GM20000 (cell line): ENCODE measurements at places on chromosomes 3 and 15.
A peak's percentile ranks its signal among the peaks of the same experiment; 100 is the strongest.

GRCh38 chr3:184561913-184562877 is 610 bp downstream of the EPHB3 start:
- DNase-seq: no peak

GRCh38 chr15:27491666-27492621 is 521.0 kb downstream of the GABRG3 start:
- no peak for DNase-seq

DNA sequence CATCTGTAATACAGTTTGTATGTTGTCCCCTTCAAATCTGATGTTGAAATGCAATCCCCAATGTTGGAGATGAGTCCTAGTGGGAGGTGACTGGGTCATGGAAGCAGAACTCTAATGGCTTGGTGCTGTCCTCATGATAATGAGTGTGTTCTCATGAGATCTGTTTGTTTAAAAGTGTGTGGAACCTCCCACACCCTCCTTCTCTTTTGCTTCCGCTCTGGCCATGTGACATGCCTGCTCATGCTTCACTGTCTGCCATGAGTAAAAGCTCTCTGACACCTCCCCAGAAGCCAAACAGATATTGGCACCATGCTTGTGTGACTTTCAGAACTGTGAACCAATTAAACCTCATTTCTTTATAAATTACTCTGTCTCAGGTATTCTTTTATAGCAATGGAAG is 794.0 kb upstream of the CFAP20DC start:
- DNase-seq: no peak

GRCh38 chr3:171293142-171293782 is 166.9 kb downstream of the TNIK start:
- peak; percentile 12 for DNase-seq

DNA sequence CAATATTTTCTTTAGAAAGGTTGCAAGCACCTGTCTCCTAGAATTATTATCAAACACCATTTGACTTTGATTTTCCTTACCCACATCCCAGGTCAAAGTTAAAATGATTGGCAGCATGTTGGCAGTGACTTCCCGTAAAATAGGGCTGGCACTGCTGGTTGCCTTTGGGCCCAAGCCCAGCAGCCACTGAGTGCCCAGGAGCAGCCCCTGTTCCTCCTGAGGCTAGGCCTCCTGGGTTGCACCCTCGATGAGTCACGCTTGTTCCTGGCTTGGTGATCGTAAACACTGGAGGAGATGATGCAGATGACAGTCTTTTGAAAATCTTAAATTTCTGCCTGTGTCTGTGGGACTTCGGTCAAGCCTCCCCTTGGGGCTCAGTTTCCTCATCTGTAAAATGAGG is 290.0 kb downstream of the TLE3 start:
- DNase-seq: no peak

DNA sequence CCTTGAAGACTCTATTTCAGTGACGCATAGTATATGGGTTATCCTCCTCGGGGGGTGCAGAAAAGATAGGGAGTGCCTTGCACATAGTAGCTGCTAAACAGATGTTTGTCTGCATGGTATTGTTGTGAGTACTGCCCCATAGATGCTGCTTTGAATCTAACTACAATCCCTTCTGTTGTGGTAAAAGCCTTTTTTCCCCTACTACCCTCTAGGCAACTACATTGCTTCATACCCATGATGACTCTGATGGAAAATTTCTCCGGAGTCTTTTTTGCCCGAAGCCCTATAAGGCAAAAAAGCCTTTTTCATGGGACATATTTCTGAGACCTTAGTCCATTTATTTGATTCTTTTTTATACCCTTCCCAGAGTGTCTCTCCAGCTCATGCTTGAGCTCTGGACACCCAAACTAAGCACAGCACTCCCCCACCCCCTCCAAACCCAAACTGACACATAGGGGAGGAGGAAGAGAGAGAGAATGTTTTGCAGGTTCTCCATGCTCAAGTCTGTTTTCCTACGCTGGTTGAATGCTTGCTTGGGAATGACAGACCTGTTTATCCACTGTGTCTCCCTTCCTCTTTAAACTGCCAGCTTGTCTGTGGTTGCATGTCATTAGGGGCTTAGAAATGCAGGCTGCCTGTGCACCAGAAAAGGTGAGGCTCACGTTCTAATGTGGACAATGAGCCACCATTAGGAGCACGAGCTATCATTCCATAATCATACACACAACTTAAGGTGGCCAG is 52.9 kb downstream of the LRTM1 start:
- no peak for DNase-seq

DNA sequence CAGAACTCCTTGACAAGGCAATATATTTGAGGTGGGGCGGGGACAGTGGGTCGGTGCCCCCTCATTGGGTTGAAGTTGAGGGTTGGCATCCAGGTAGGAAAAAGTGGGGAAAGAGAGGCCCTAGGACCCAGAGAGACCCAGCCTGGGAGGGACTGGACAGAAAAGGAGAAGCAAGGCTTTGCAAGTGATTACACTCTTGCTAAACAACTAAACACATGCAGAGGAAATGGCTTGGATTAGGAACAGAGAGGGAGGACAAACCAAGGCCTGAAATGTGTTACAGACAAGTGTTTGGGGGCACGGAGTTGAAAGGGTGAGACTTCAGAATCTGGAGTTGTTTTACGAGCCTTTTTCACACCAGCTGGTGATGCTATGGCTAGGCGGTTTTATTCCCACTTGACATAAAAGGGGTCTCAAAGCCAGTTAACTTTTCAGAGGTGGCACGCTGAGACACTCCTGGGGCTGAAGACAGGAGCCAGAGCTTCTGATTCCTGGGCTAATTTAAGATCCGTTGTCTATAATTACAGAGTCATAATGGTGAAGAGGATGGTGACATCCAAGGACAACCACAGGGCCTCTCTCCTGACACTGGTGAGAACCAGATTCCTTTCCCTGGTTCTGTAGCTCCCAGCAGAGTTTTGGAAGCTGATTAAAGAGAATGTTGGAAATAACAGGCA is 7.7 kb upstream of the KCTD6 start:
- DNase-seq: no peak

GRCh38 chr3:194808640-194809097 is 123.0 kb downstream of the FAM43A start:
- DNase-seq: no peak

GRCh38 chr3:183252973-183253527 is at the start of gene B3GNT5:
B3GNT5 (plus strand) TSS chr3:183253253; CDS start chr3:183269799, 16,546 bp downstream.
- no peak for DNase-seq

GRCh38 chr3:159513867-159514380 is 474.7 kb upstream of the IL12A start:
- DNase-seq: no peak

GRCh38 chr3:99562990-99563607 is 75.3 kb upstream of the COL8A1 start:
- no peak for DNase-seq

DNA sequence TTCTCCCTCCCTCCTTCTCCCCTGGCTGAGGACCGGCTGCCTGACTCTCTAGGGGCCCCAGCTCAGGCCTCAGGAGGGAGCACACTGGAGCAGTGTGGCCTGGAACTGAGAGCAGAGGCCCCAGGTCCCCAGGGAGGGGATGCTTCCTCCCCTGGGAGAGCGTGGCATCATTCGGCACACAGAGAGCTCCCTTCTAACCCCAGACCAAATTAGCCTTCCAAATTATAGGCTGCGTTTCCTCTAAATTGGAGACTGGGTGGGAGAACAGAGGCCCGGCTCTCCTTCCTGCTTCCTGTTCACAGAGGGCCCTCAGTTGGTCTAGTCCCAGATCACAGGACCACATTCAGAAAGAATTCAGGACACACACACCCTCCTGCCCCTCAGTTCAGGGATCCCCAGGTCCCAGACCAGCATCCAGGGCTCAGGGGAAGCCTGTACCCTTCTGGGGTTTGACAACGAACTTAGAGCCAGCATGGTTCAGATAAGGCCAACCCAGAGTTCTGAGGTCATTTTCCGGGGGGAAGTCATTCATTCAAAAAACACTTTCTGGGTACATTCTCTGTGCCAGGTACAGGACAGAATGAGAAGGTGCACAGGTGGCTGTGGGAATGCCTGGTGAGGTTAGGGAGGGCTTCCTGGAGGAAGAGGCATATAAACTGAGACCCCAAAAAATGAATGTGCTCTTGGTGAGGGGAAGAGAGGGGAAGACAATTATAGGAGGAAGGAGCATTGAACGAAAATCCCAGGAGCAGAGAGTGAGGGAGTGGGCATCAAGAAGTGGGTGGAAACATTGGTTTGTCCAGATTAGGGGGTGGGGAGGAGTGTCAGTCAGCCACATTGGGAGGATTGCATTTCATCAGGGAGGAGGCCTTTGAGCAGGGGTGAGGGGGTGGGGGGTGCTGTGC is 28.4 kb upstream of the RPL29 start:
- DNase-seq: peak; percentile 70

GRCh38 chr3:47134311-47134710 is 29.6 kb downstream of the SETD2 start:
- DNase-seq: no peak

GRCh38 chr15:64464276-64465005 is 4.1 kb downstream of the ZNF609 start:
- no peak for DNase-seq

- no peak for DNase-seq
Measured at GRCh38 chr15:36313021-36313420, 266.4 kb upstream of the CDIN1 start.

GRCh38 chr15:27538325-27538724 is 560.8 kb downstream of the OCA2 start:
- no peak for DNase-seq

GRCh38 chr3:147415286-147415685 is 6.1 kb downstream of the ZIC1 start:
- DNase-seq: peak; percentile 12

- DNase-seq: no peak
Measured at GRCh38 chr3:5769825-5770224, 582.3 kb downstream of the EDEM1 start.

DNA sequence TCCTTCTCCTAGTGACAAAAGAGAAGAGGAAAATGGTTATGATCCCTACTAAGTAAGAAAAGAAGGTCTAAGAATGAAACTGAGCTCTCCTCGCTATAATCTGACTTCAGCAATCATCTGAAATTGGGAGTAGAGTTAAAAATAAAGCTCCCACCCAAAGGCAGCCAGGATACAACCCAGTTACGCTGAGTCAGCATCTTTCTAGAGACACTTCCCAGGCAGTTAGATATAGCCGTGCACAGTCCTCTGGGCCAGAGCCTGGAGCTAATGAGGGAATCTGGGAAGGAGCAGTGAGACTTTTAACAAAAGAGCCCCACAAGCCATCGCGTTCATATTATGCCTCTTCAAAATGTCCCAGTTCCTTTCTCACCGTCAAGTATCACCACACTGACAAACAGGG is 39.1 kb upstream of the SETMAR start:
- no peak for DNase-seq

DNA sequence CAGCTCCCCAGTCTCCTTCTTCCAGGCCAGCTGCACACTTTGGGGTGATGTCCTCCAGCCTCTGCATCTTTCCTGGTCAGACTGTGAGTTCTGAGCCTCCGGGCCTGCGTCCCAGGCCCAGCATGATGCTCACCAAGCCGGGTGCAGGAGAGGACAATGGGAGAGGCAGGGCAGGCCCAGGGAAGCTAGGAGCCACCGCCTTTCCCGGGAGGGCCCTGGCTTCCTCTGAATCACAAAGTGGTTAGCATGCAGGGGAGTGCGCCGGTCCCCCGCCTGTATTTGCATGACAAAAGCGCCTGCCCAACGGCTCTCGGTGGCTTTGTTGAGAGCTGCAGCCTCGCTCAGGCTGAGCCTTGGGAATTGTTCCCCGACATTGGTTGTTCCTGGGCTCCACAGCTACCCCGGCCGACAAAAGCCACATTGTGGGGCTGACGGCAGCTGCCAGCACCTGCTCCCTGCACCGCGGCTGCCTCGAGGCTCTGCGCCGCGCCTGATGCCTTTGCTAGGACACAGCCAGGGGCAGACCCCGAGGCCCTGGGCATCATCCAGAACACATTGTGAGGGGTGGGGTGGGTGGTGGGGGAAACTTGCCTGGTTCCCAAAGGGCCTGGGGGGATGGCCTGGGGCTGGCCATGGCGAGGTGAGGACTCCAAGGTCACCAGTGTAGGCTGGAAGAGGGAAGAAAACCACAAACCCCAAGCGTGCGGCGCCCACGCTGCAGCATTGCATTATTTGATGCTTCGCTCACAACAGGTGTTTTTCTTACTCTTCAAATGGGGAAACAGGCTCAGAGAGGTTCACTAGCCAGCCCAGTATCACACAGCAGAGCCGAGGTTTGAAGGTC is 20.0 kb upstream of the KLF13 start:
- DNase-seq: no peak

DNA sequence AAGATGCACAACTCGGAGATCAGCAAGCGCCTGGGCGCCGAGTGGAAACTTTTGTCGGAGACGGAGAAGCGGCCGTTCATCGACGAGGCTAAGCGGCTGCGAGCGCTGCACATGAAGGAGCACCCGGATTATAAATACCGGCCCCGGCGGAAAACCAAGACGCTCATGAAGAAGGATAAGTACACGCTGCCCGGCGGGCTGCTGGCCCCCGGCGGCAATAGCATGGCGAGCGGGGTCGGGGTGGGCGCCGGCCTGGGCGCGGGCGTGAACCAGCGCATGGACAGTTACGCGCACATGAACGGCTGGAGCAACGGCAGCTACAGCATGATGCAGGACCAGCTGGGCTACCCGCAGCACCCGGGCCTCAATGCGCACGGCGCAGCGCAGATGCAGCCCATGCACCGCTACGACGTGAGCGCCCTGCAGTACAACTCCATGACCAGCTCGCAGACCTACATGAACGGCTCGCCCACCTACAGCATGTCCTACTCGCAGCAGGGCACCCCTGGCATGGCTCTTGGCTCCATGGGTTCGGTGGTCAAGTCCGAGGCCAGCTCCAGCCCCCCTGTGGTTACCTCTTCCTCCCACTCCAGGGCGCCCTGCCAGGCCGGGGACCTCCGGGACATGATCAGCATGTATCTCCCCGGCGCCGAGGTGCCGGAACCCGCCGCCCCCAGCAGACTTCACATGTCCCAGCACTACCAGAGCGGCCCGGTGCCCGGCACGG is 991 bp downstream of the SOX2 start:
- DNase-seq: no peak

DNA sequence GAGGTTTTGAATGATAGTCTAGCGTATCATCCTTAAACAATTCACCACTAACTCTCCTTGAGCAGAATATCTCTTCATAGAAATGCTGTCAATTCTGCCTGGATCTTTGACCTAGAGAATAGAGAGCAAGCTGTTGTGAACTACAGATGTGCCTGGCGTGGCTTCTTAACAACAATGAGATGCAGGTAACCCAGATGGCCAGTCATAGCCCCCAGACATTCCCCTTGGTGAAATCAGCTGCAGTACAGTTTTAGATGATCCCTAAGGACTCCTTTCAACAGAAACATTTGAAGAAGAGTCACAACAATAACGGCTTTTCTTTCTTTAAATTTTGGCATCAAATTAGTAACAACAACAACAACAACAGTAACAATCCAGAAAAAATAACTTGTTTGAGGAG is 1041.3 kb downstream of the ROBO1 start:
- DNase-seq: no peak

- DNase-seq: no peak
Measured at GRCh38 chr3:162437480-162437879, 940.9 kb downstream of the OTOL1 start.

DNA sequence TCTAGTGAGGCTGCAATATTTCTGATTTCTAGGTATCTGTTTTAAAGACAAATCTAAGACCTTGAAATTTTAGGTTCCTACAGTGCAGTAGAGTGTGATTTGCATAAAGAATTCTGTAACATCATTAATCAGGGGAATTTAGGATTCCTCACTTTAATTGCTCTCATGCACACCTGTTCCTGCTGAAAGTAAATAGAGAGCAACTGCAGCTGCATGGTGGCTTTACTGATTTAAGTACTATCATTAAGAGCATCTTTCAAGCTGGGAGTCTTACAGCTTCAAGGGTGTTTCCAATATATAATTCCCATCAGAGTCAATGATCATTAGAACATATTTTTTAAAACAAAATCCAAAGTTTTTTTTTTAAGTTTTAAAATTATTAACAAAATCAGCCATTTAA is 36.0 kb upstream of the C3orf70 start:
- no peak for DNase-seq
